Stimulated activated CD4-positive, alpha-beta T cell treated with anti-CD3 and anti-CD28 coated beads, Interleukin-4, amount 100 ng/mL, for 1 hour (primary cell): ENCODE measurements at places on chromosomes 5 and 9.

GRCh38 chr5:6765612-6766525 lies 52.6 kb downstream of the TENT4A start:
- peak; percentile 62 for DNase-seq

GRCh38 chr5:81140943-81141342 lies 92.2 kb upstream of the CKMT2 start:
- DNase-seq: no peak

- no peak for DNase-seq
Measured at GRCh38 chr9:115225459-115226116, 107.6 kb upstream of the TNC start.

GRCh38 chr9:98964201-98964600 lies 20.5 kb downstream of the COL15A1 start:
- no peak for DNase-seq

- no peak for DNase-seq
Measured at GRCh38 chr9:95096381-95096780, 221.1 kb downstream of the FANCC start.

- no peak for DNase-seq
Measured at GRCh38 chr5:80172067-80172695, 83.7 kb downstream of the SERINC5 start.

DNA sequence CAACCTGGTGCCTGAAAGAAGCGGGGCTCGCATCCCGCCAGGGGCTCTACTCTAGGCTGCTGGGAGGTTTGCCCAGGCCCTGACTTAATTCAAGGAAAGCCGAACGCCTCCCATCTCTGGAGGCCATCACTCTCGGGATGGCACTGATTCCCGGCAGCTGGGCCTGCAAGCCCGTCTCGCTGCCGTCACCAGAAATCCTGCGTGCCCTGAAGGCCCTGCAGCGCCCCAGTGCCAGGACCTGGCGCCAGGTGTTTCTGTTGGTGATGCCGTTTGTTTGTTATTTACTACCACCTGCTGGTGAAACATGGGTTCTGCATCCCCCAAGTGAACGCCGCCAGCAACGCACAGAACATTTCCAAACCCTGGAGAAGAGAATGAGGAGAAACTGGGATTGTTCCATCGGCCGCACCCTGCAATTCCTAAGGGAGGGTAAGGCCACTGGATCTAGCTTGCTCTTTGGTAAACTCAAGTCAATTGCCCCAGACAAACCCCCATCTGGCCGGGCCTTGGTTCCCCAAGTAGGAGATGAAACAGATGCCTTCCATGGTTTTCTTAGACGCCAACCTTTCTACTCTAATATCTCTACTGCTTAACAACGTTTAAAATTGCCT lies 77.9 kb downstream of the AK8 start:
- DNase-seq: peak; percentile 61

- no peak for DNase-seq
Measured at GRCh38 chr5:37803487-37803886, 36.4 kb downstream of the GDNF start.

- no peak for DNase-seq
Measured at GRCh38 chr5:15734058-15734457, 234.1 kb downstream of the FBXL7 start.

DNA sequence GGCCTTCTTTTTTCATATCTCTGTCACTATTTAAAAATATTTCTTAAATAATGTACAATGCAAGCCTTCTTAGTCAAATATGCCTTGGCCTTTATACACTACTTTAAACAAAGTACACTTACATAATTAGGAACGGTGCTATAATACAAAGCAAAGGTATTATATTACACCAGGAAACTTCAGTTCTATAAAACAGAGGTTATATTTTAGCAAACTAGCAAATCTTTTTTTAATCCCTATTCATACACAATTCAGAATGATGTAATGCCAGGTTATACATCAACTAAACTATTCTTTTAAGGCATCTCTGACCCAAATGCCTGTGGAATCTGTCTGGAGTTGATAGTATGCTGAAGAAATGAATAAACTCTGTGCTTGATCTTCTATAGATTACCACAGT lies 10.7 kb upstream of the LURAP1L start:
- no peak for DNase-seq

DNA sequence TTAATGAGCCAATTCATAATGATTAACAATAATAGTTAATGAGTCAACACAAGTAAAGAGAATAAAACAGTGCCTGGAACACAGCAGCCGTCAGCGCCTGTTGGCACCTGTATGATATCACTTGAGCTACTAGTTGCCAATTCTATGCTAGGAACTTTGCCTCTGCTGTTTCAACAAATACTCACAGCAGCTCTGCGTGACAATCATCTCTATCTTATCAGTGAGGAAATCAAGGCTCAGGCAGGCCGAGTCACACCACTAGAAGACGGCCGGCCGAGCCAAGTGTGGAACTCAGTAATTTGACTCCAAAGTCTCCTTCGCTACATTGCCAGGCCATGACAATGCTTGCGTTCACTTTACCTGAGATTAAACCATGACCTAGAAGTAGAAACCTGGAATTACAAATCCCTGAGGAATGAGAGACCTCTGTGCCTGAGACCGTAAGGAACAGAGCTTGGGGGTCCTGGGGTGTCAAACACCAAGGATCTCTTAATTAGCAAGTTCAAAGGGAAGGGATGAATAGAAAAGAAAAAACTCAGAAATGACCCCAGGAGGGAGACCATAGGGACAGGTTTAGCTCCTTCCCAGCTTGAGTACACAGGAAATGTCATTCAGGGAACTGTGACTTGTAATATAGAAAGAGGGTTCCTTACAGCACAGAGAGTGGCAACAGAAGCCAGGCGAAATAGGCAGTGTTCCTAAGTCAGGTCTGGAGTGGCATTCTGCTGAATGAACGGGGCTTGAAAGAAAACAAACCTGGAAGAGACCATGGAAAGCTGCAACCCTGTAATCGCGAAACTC lies 109.1 kb downstream of the SUSD1 start:
- DNase-seq: no peak
